Cardiac muscle cell (in vitro differentiated cells and primary cell): ENCODE measurements at places on chromosomes 2 and 18.

GRCh38 chr2:143776526-143777297 is 647.5 kb downstream of the ARHGAP15 start:
- no peak for DNase-seq

DNA sequence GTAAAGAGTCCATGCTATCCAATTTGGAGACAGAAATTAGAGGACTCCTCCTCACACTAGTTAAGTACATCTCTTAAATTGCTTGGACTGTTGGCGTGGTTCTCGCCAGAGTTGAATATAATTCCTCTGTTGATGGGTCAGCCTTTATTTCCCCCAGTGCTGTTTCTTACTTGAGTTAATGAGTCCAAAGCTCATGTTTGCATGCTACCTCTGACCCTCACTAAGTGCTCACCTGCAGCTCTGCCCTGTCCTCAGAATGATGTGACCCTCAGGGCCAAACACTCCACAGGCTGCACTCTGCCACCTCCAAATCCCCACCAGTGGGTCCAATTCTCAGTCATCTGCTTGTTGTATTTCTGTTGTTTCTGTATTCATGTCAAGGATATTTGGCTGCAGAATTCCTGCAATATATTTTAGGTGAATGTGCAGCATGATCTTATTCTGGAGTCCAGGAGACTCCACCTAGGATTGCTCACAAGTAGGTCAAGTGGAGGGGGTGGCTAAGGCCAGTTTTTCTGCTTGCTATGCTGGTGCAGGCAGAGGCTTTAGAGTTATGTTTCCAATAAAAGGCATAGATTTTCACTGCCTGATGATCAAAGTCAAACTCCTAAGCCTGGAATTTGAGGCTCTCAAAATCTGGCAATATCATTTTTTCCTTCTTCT is 37.8 kb downstream of the RDH14 start:
- no peak for DNase-seq

DNA sequence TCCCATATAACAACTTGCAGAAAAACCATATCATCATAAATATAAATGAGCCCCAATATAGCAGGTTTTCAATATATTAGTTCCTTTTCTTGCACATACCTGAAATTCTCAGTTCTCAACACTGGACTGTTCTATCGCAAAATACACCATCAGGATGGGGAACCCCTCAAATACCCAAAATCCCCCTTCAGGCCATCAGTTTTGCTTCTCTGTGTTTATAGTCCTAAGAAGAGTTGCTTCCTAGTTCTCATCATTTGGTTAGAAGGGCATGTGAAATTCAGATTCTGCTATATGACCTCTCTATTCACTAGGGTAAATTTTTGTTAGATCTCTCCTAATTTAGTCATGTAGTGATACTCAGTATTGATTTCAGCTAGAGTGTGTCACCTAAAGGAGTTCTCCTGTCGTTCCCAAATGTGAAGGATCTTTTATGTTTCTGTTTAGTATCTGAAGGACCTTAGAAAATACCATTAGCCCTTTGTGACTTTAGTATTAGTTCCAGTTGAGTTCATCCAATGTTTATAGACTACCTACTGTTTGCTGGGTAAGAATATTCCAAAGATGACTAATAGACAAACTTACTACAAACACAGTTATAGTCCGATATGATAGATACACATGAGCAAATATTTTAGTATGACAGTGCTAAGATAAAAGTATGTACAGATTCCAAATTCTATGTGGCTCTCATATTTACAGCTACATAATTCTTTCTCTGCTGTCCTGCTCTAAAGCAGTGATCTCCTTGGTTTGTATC is 115.8 kb downstream of the TTC27 start:
- DNase-seq: no peak

DNA sequence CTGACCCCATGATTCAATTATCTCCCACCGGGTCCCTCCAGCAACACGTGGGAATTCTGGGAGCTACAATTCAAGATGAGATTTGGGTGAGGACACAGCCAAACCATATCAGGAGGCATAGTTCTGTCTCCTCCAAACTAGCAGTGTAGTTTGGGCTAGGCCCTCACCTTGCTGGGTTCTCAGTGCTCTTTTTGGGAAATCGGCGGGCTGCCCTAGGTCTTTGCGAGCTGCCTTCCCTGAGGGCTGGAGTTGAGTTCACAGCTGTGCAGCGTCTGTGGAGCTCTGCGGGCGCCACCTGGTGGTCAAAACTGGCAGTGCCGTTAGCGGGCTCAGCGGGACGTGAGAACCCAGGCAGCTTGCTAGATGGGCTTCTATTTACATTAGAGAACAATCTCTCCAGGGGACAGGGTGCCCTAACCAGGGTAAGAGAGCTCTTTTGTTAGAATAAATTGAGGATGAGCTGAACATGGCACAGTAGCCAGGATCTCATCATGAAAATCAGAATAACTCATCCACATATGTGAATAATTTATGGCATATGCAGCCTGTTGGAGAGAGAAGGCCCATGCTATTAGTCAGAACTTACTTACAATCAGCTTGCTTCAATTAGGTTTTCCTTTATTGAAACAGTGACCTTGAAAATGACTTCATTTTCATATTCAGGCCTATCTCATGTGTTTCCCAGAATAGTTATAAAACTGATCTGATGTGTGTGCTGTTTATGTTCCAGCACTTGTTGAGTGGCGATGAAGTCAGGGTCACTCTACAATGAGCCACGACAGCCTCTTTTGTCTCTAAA is 27.4 kb upstream of the YES1 start:
- peak; percentile 88 for DNase-seq

GRCh38 chr2:156797832-156798231 is 361.7 kb downstream of the GPD2 start:
- DNase-seq: no peak

GRCh38 chr2:72949642-72950041 is 32.3 kb downstream of the EMX1 start:
- DNase-seq: no peak

- DNase-seq: no peak
Observed at GRCh38 chr2:32918774-32919173, 28.0 kb upstream of the LTBP1 start.

GRCh38 chr2:8661736-8662135 is 20.1 kb upstream of the ID2 start:
- DNase-seq: no peak

- no peak for DNase-seq
Observed at GRCh38 chr2:155622443-155622842, 710.1 kb downstream of the NR4A2 start.

- DNase-seq: peak; percentile 26
Observed at GRCh38 chr2:76019128-76019527, 308.4 kb upstream of the GCFC2 start.

GRCh38 chr18:60027397-60027796 is 127.6 kb downstream of the PMAIP1 start:
- DNase-seq: no peak

DNA sequence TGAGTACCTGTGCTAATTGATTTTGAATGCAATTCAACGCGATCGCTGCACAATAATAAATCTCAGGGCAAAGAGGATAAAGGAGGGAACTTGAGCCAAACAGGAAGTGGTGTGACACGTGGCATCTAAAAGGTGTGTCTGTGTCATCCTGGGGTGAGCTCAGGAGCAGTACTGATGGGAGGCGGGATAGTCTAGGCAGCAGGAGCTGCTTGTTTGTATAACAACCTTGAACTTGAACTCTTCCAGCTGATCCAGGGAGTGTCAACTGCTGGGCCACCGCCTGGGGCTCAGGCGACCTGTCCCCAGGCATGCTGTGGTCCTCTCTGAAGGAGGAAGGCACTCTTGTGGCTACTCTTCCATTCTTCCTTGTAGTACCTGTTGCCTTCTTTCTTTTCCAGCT is 61.2 kb downstream of the BOD1L2 start:
- DNase-seq: no peak

GRCh38 chr2:172415865-172416183 is 11.6 kb upstream of the ITGA6 start:
- no peak for DNase-seq

DNA sequence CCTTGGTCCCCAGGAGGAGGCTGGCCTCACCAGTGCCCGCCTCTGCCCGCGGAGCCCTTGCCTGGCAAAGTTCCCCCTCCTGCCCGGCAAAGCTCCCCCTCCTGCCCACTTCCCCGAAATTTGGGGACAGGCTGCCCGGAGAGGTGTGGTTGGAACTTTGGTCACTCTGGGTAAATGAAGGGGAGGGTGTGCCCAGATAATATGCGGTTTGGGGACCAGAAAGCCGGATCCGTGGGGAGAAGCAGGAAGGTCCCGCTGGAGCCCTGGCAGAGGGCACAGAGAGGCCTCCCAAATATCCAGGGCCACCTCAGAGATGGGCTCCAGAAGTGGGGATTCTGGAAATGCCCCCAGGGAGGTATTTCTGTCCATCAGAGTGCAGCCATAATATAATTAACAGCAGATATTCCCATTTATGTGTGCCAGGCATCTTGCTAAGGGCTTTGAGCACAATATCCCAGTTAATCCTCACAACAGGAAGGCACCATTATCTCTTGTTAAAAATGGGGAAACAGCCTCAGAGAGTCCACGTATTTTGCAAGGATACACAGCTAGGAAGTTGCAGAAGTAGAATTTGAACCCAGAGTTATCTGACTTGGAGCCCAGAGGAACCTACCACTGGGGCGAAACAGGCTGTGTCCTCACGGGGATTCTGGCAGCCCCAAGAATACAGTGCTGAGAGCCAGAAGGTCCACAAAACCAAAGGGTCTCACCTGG is 914 bp downstream of the STEAP3 start:
- DNase-seq: no peak

GRCh38 chr18:41731884-41732283 is 223.2 kb upstream of the PIK3C3 start:
- peak; percentile 43 for DNase-seq
